ENCODE measurements at places on chromosomes 16 and 17.

DNA sequence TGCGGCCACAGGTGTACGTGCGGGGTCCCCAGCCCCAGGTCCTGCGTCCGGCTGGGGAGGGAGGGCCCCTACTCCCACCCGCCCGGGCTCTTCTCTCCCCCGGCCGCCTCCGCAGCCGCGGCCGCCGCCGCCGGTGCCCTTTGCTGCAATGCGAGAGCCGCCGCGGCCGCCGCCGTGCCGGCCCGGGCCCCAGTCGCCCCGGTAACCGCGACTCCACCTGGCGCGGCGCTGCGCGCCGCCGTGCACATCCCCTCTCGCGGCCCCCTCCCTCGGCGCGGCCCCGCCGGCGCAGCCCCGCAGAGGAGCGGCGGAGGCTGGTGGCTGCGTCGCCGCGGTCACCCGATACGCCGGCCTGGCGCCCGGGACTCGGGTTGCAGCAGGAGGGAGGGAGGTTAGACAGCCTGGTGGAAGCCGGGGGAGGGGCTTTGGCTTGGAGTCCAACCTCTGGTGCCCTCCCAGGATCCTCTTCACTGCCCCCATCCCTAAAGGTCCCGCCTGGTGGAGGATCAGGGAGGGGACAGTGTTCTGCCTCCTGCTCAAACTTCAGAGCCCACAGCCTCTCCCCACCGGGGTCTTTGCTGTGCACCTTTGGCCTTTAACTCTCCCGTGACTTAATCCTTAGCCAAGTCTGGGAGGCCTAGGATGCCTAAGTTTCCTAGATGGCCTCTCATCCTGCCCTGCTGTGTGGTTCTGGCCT is 32.9 kb downstream of the SRCIN1 start:
- DNase-seq = peak; percentile 65

DNA sequence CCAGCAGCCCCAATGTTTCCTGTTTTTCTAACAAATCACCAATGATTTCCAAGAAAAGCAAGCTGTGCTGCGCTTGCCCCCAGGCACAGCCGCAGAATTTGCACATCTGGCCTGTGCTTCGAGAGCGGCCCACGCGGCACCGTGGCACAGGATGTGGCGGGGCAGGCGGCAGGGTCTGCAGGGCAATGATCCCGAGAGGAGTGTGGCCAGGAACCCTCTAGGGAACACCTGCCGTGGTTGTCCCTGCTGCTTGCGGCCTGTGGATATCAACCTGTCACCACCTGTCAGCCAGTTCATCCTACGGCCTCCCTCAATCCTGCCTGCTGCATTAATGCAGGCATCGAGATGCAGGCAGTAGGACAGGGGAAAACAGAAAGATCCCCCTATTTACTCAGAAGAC is 24.0 kb downstream of the PIK3R5 start:
- no peak for DNase-seq

- peak; percentile 32 for DNase-seq
These were observed 542 bp downstream of the SLC39A11 start for GRCh38 chr17:73091770-73092522.

DNA sequence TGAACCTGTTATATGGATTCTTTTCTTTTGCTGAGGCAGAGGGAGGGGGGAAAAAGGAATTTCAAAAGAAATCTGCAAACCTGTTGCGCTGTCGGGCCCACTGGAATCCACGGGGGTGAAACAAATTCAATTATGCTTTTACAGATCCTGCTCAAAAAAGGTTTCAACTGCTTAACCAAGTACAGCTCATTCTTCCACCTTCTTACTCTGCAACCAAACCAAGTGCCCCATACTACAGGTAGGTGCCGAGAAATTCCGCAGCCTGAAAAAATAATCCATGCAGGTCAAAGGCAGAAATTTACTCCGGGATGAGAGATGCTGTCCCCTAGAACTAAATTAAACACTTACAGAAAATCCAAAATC is 416 bp downstream of the RNF43 start:
- DNase-seq = no peak

DNA sequence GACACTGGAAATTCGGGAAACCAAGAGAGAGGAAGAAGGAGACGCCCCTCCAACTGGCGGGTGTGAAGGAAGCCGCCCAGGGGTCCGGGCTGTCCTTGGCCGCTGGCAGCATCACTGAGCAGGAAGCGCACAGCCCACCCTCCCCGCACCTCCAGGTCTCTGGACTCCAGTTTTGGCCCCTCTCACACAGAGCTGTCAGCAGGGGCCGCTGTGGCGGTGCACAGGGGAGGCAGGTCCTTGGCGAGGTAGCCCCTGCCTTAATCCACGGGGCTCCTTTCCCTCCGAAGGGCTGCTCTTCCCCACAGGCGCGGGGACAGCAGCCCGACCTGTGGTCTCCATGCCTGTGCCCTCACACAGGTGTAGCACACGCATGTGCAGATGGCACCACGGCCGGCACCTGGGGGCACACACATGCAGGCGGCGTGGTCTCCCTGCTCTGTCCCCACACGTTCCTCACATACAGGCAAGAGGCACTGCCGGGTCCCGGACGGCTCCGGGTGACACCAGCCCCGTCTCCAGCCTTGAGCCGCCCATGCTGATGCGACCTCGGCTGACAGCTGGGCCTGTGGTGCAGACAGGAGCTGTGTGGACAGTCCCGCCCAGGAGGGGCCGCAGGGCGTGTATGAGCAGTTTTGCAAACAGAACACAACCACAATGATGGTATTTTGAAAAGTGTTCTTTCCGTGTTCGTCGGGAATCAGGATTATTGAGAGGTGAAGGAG is 26.6 kb upstream of the CHMP6 start:
- peak; percentile 27 for DNase-seq

DNA sequence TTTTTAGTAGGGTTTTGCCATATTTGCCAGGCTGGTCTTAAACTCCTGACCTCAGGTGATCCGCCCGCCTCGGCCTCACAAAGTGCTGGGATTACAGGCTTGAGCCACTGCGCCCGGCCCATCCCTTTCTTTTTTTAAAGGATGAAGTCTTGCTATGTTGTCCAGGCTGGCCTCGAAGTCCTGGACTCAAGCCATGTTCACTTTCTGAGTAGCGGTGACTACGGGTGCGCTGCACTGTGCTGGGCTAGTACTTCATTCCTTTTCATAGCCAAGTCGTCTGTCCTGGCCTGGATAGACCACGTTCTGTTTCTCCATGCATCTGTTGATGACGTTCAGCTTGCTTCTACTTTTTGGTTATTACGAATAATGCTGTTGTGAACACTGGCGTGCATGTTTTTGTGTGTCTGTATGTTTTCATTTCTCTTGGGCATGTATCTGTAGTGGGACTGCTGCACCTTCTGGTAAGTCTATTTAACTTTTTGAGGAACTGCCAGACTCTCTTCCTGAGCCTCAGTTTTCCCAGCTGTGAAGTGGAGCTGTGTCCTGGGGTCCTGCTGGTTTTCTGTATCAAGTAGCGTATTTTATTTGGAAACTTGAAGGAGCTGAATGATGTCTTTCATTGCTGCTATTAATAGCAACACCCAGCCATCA is 40.0 kb upstream of the GSE1 start:
- no peak for DNase-seq

GRCh38 chr17:49365667-49366066 is 3.6 kb upstream of the ZNF652 start:
- DNase-seq = no peak

DNA sequence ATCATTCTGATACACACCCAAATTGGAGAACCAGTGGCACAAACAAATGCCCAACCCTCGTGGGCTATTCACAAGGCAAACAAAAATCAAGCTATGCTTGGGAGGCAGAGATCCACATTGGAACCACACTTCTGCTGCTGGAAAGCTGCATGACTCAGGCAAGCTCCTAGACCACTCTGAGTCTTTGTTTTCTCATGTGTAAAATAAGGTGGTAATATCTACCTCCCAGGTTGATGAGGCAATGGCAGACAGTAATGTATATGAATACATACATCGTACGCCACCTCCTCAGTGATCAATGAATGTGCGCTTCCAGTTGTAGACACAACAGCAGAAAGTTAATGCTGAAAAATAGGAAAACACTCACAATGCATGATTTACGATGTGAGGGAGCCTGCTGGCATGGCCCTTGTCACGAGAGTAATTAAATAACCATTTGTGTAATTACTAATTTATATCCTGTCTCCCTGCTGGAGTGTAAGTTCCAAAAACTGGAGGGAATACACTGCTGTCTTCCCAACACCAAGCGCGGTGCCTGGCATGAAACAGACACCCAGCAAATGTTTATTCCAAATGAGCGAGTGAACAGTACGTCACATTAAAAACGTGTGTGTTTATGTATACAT is 69.9 kb upstream of the HSBP1 start:
- no peak for DNase-seq

- DNase-seq = peak; percentile 87
These were observed 2.6 kb upstream of the FMNL1 start for GRCh38 chr17:45218895-45219661.

DNA sequence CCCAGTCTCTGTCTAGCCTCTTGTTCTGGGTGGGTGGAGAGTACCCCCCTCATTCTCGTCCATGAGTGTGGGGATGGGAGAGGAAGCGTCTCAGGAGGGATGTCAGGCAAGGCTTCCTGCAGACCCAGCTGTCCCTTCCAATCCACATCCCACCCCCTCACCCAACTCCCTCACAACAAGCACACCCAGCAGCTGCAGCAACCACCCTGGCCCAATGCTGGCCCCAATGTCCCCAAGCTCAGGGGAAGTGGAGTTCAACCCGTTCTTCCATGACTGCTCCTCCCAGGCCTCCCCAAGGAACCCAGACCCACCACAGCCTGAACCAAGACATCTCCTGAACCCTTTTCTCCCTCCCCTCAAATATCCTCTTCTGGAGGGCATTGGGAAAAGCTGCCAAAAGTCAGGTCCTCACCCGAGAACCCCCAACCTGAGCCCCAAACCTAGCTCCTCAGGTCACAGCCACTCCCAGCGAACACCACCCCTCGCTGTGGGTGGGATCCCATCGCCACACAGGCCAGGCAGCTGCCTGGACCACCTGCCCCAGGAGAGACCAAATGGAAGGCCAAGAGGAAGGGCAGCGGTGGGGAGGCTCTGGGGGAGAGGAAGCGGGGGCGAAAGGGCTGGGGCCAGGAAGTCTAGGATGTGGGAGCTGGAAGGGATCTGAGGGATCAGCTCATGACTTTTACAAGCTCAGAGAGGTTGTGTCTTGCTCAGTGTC is 47.6 kb downstream of the FZD2 start:
- no peak for DNase-seq

- DNase-seq = peak; percentile 36
These were observed 208.8 kb downstream of the CCDC182 start for GRCh38 chr17:57536289-57536688.

GRCh38 chr16:56607109-56607618 is 1.2 kb upstream of the MT2A start:
- DNase-seq = no peak

DNA sequence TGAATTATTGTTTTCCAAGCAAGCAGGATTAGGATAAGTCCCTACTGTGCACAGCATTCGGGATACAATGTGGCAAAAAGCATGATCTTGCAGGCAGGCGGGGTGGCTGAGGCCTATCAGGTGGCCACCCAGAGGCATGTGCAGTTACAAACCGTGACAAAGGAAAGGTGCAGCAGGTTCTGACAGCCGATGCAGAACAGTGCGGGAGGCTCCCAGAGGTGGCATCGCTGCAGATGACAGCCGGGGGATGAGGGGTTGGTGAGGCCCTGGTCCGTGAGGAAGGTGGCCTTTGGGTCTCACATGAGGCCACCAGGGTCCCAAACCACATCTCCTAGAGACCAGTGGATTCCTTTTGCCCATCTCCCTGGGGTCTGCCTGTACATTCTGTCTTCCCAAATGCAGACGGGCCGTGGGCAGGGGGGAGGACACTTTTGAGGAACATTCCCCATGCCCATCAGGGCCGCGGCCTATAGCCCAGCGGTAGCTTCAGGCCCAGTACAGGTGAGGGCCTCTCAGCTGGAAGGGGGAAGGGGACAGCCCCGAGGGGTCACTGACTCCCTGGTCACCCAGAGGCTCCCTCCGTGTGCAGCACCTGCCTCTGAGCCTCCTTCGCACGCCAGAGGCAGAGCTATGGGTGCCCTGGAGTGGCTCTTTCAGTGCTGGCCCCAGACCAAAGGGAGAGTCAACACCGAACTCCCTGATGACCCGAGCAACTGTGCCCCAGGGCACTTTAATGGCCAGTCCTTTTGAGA is 85.1 kb downstream of the SOCS1 start:
- DNase-seq = no peak

DNA sequence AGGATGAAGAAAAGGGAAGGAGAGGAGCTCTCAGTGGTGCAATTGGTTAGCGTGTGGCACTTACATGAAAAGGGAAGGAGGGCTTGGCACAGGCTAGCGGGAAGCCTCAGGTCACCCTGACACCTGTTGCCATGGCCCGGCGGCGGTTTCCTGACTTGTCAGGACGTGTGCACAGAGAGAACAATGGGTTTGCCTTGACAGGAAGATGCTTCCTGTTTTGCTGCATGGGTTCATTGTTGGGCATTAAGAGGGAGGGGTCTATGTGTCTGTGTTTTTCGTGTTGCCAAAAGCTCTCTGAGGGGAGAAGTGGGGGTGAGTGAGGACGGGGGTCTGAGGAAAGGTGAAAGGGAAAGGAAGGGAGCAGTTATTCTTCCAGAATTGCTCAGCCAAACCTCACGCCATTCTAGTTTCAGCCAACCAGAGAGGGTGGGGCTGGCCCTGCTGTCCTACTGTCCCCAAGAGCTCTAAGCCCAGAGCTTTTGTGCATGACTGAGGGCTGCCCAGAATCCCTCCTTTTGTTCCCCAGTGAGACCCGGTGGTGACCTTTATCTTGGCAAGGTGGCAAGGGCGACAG is 17.1 kb upstream of the CCR7 start:
- no peak for DNase-seq

- no peak for DNase-seq
These were observed 179.1 kb downstream of the ABCC12 start for GRCh38 chr16:47976636-47977210.

DNA sequence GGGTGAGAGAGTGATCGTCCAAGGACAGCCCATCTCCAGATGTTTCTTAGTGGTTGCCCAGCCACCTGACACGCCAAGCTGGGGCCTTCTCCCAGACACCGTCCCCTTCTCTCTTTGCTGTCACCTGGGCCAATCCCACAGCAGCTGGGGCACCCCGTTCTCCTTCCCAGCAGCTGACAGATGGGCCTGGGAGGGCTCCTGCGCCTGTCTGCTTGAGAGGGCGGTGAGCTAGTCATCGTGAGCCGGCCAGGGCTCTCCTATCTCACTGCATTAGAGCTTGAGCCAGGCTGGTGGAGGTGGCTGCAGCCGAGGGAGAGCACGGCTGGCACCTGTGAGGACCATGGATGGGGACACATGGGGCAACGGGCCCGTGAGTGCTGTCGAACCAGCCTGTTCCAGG is 41.2 kb downstream of the RAB11FIP3 start:
- peak; percentile 40 for DNase-seq

- DNase-seq = no peak
These were observed 143.4 kb downstream of the HS3ST4 start for GRCh38 chr16:25835126-25835525.

DNA sequence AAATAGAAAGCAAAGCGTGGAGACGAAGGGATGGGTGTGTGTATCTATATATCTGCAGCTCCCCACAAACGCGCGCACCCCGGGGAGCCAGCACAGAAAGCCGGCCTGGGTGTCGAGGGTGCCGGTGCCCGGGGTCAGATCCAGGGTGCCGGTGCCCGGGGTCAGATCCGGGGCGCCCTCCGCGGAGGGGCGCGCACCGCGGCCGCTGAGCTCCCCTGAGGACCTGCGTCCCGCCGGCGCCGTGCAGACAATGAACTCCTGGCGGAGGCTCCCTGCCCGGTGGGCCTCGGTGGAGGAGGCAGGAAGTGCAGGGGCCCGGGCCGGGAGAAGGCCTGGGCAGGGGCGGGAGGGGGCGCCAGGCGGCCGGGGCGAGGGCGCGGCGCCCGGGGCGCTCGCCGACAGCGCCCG is 1.1 kb downstream of the ZNF423 start:
- no peak for DNase-seq

- DNase-seq = no peak
These were observed 27.6 kb upstream of the PRM1 start for GRCh38 chr16:11308493-11309283.
